HEK293T (cell line): ENCODE measurements at places on chromosomes 7 and 10.

GRCh38 chr7:30852308-30852684, 59.4 kb upstream of the AQP1 start:
- no peak for DNase-seq

GRCh38 chr7:83486536-83486935, 162.4 kb downstream of the SEMA3E start:
- no peak for DNase-seq

- no peak for DNase-seq
Observed at GRCh38 chr10:31921031-31921430, 7.6 kb downstream of the ARHGAP12 start.

- no peak for DNase-seq
Observed at GRCh38 chr10:93222211-93222754, 148.6 kb downstream of the CYP26A1 start.

GRCh38 chr10:98309366-98310355, 41.7 kb upstream of the LOXL4 start:
- peak; percentile 94 for DNase-seq

GRCh38 chr7:103843689-103844480, 145.6 kb downstream of the RELN start:
- no peak for DNase-seq

- DNase-seq, result no peak
Observed at GRCh38 chr7:112866424-112866823, 76.2 kb upstream of the TMEM168 start.

- DNase-seq, result no peak
Observed at GRCh38 chr10:74898201-74898976, 72.0 kb downstream of the KAT6B start.

DNA sequence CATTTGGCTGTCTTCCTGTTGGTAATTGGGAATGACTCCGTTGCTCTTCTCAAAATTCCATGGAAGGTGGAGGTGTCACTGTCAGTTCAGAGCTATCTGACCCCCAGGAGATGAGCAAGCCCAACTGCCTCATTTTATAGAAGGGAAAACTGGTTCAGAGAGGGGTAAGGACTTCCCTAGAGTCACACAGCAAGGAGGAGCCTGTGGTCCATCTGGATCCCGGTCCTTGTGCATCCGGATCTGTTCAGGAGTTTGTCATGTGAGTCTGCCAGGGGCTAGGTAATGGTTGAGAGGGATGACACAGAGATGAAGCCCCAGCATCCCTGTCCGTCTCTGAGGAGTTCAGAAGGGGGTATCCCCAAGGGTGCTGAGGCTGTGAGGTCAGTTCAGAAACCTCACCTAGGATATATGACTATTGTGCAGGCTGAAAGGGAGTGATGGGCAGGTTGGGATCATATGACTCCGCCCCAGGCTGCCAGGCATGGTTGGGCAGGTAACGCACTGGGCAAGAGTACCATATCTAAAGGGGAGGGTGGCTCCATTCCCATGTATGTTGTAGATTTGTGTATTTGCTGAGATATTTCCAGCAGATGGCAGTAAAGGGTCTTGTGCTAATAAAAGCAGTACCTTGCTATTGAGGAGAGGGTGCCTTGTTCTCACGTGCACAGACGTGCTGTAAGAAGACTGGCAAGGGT, 16.0 kb upstream of the SLC29A3 start:
- peak; percentile 65 for DNase-seq

- DNase-seq, result peak; percentile 12
Observed at GRCh38 chr7:120273476-120273975, 551 bp downstream of the KCND2 start.
